ENCODE measurements at places on chromosomes 4 and X.

DNA sequence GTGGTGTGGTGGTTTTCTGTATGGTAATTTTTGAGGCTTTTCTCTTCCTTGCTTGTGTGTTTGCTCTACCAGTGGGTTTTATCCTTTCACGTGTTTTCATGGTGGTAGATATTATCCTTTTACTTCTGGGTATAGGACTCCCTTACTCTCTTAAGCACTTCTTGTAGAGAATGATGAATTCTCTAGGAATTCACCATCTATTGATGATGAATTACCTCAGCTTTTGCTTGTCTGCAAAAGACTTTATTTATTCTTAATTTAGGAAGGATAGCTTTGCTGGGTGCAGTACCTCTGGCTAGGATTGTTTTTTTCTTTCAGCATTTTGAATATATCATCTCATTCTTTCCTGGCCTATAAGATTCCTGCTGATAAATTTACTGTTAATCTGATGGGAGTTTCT lies 415.3 kb downstream of the PDGFC start:
- DNase-seq: no peak

DNA sequence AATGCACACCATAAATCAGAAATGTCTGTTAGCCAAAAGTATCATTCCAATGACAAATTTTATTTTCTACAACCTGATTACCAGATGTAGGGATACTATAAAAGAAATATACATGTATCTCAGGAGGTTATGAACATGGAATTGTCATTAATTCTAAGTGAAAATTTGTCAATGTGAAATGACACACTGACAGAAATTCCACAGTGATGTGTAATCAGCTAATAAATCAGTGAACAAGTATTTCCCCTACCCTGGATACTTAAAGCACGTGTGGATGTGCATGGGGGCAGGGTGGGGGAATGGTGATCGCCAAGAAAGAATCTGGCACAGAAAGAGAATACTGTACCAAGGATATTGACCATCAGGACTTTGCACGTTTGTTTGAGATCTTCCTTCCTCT lies 123.6 kb downstream of the SH3RF1 start:
- peak; percentile 47 for DNase-seq

DNA sequence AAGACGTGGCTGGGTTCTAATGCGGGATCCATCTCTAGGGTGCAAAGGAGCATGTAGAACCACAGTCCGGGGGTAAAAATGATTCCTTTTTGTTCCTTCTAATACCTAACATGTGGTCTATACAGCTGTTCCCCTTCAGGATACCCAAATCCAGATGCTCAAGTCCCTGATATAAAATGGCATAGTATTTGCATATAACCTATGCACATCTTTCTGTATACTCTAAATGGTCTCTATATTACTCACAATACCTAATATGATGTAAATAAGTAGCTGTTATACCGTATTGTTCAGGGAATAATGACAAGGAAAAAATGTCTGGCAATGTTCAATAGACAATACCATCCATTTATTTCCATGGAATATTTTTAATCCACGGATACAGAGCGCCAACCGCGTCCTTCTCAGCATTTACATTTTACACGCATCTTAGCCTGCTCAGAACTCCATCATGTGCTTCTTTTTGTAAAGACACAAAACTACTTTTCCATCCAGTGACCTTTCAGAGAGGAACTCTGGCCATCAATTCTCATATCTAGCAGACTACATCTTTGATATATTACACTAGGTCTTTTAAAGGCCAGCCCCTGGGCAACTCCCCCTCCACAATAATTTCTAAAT lies 31.9 kb downstream of the ACSL1 start:
- DNase-seq: no peak

DNA sequence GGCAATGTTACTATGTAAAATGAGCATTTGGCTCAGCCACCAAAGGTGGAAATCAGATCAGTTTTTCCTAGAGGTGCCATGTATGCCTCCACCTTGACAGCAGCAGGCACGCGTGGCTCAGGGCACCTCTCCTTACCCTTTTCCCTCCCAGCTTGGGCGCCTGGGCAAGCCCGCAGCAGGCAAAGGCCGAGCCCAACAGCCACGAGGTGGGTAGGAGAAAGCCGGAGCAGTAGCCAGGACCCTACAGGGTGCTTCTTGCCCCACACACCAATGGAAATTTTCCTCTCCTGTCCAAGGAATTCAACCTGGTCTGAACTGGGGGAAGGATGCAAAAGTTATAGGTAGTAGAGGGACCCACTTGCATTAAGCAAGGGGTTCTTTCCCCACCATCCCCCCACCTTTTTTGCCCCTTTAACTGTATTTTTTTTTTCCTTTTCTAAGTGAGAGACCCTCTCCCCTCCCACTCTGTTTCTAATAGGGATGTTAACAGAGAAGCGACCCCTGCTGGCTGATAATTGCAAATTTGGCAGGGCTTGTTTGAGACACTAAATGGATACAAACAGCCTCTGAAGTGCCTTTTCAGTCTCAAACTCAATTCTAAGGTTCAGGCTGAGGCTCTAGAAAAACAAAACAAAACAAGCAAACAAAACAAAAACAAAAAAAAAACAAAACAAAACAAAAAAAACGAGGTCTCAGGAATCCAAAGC lies 895.1 kb downstream of the PCDH18 start:
- peak; percentile 8 for DNase-seq

DNA sequence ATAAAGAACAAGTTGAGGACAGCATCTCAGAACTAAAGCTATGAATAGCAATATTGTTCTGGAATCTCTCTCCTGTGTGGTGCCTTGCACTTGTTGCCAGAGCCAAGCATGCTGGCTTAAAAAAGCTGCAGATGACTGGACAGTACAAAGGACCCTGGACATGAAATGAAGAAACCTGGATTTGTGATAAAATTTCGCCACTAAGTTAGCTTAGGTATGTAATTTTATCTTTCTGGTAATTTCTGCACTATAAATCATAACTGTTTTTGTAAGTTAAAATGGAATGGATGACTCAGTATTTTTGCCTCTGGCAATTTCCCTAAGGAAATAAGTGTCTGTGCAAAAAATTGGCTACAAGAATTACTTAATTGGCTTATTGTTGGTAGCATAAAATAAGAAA lies 317.2 kb downstream of the CAMK2D start:
- peak; percentile 74 for DNase-seq

GRCh38 chrX:149455934-149456333 lies 49.2 kb downstream of the IDS start:
- DNase-seq: no peak

- DNase-seq: no peak
Observed at GRCh38 chr4:13731019-13731418, 103.5 kb upstream of the BOD1L1 start.

- no peak for DNase-seq
Observed at GRCh38 chrX:1358793-1359476, 22.4 kb downstream of the IL3RA start.

DNA sequence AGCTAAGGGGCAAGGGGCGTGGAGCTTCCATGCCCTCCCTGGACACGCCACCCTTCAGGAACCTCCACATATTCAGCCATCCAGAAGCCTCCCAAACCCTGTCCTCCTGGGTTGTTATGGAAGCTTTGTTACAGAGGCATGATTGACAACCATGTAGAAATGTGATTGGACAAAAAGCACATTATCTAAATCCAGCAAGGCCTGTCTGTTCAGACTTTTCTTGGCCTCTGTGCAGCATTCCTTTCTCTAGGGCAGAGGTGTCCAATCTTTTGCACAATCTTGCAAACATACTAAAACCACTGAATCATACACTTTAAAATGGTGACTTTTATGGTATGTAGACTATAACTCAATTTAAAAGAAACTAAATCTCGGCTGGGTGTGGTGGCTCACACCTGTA lies 12.7 kb downstream of the STEEP1 start:
- DNase-seq: peak; percentile 46

- no peak for DNase-seq
Observed at GRCh38 chr4:37649268-37649667, 36.9 kb downstream of the RELL1 start.

DNA sequence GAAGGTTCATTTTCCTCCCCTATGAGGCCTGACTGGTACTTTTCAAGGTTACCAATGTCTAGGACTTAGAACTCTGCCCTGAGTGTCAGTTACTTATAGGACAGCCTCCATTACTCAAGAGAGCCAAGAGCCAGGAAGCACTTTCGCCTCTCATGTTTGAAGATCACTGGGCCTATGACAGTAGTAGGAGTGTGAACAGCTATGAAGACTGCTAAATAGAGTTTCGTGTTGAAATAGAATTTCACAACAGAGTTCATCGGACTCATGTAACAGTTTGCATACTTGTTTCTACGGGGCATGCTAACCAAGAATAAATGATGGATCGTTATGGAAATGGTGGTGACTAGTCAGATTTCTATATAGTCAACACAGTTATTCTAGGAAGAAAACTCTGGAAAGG lies 97.8 kb upstream of the GPC4 start:
- peak; percentile 27 for DNase-seq

DNA sequence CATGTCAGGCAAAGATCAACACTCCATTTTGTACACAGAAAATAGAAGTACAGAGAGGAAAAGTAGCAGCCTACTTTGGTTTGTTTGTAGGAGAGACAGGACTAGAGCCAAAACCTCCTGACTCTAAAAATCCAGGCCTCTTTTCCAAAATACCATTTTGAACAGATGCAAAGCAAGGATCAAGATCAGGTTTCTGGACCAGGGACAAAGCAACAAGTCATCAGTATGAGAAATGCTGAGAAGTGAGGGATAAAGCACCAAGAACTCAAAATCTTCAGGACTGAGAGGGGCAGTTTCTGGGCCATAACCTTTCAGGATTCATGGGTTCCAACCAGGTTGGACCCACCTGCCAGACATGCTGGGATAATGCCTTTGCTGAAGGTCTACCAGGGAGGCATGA lies 36.6 kb upstream of the MBTPS2 start:
- no peak for DNase-seq

- peak; percentile 60 for DNase-seq
Observed at GRCh38 chr4:76589872-76590797, 155.1 kb downstream of the SHROOM3 start.

DNA sequence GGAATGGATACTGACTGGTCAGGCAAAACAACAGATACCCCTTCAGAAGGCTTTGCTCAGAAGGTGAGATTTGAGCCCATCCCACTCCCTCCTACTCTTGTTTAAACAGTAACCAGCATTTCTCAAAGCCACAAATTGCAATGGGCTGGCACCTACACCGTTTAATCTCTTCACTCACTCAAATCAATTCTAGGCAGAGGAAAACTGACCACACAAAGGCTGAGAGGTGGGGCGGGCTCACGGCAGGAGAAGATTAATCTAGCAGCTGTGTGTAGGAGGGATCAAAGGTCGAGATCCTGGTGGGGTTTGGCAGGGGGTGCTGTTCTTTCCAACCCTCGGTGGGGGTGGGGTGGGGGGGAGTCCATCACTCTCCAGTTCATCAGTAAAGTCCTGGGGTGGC lies 622.4 kb downstream of the BCOR start:
- DNase-seq: no peak

- no peak for DNase-seq
Observed at GRCh38 chr4:114911111-114911510, 202.3 kb downstream of the NDST4 start.

GRCh38 chr4:143531788-143532491 lies 18.4 kb downstream of the SMARCA5 start:
- no peak for DNase-seq

- DNase-seq: no peak
Observed at GRCh38 chrX:69090022-69090421, 75.2 kb downstream of the PJA1 start.

- DNase-seq: no peak
Observed at GRCh38 chr4:188078116-188078515, 31.3 kb downstream of the TRIML2 start.

- DNase-seq: no peak
Observed at GRCh38 chr4:99144587-99144986, 490 bp upstream of the ADH4 start.
